ENCODE measurements at places on chromosomes 1 and 21. TPM values are rescaled to one million over a fixed set of nuclear protein-coding genes. Genes with fewer than 3 reads are reported as not detected.

Gene DDX59
- polyA plus RNA-seq: 14.8 TPM

Gene NTMT2
- 0.59 TPM for polyA plus RNA-seq

Gene PGLYRP3
- not detected for polyA plus RNA-seq

Gene CELA2A
- polyA plus RNA-seq: not detected
